ENCODE measurements at places on chromosomes 12 and 14. TPM values are rescaled to one million over a fixed set of nuclear protein-coding genes. Genes with fewer than 3 reads are reported as not detected.

DNA sequence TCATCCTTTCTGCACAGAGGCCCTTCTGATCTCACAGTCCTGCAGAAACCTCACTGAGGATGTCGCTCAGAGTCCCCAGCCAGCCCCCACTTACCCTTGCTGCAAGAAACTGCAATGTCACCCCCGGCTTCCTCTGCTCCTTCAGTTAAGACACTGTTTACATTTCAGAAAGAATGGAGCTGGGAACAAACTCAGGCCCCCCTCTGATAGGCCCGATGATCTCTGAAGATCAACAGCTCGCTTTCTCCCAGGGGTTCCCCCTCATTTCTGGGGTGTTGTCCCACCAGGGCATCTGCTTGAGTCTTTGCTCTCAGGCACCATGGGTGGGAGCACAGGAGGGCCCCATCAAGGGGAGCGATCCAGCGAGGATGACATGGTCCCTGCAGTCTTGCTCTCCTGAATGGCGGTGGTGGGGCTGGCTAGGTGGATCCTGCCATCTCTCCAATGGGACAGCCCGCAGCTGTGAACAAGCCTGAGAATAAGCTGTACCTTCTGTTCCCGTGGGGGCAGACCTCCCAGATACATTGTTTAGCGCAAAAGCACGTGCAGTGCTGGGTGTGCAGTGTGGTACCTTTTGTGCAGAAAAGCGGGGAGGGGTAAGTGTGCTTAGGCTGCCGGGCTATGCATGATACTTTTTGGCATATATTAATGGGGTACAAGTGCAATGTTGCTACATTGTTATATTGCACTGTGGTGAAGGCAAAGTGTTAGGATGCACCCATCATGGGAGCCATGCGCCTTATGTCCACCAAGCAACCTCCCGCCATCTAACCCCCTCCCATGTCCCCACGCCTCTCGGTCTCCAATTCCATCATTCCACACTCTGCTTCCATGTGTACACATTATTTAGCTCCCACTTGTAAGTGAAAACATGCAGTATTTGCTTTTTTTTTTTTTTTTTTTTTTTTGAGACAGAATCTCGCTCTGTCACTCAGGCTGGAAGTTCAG, 6.7 kb upstream of the NCOR2 start:
- no peak for DNase-seq

DNA sequence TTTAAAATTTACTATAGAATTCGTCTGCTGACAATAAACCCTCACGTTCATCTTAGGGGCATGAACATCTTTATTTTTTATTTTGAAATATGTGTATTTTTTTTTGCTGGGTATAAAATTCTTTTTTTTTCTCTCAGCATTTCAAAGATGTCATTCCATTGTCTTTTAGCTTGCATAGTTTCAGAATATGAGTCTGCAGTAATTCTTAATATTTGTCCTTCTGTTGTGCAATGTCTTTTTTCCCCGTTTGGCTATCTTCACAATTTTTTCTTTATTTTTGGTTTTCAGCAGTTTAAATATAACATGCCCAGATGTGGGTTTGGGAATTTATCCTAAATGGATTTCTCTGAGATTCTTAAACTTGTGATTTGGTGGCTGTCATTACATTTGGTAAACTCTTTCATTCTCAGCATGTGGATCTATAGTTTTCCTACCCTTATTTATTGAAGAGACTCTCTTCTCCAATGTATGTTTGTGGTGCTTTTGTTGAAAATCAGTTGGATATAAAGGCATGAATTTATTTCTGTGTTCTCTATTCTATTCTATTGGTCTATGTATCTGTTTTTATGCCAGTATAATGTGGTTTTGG, 37.8 kb upstream of the PLBD1 start:
- DNase-seq: no peak

DNA sequence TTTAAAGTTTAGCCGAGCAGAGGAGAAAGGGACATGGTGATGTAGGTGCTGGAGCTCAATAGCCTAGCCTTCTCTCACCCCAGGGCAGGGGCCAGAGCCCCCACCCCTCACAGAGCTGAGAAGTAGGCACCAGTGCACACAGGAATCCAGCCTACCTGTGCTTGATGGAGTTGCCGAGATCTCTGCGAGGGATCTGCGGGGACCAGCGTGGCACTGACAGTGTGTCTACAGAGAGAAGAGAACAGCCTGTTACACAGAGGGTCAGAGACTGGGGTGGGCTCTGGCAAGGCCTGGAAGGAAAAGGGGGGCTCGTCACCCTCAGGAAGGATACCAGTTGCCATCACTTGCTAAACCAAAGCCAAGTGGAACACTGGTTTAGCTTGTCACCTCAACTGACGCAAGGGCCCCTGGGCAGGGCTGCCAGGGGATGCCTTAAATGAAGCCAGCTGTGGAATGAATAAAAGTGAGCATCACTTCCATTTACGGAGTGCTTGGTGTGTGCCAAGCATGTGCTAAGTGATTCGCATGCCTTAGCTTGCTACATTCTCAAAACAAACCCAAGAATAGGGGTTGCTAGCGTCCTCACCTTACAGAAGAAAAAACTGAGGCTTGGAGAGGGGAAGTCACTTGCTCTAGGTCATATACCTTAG, 220.8 kb upstream of the NOS1 start:
- no peak for DNase-seq

DNA sequence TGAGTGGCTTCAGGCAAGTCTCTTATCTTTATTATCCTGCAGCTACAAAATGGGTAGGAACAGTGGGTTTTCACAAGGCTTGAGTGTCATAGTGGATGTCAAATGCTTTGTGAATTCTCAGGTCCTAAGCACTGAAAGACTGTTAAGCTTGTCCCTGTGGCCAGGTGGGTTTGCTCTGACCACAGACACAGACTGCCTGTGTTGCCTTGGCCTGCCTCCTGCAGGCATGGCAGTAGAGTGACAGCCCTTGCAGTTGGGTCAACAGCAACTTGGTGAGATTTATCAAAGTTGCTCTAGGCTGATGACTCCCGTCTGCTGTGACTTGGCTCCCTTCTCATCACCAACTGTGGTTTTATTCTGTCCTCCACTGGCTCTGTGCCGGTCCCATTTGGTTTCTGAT, 520.0 kb upstream of the CCDC196 start:
- DNase-seq: no peak

DNA sequence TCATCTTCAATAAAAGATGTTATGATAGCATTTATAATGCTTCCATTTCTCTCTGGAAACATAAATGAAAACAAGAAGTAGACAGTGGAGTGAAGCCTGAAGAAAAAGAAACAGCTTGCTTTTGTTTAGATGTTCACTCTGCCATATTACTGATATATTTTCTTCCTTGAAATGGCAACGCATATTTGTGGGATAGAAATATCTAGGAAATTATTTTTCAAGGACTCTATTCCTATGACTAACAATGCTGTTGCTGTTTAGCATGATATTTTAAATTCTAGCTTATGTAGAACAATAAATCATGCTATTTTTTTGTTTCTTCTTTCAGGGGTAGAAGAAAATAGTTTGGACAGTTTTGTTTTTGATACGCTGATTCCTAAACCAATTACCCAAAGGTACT, 359.0 kb downstream of the NAV3 start:
- DNase-seq: no peak

- peak; percentile 18 for DNase-seq
These were observed 228.9 kb upstream of the EGLN3 start for GRCh38 chr14:34179727-34180126.

GRCh38 chr12:67193704-67194103, 75.5 kb upstream of the CAND1 start:
- peak; percentile 35 for DNase-seq

GRCh38 chr14:90986510-90986909, 73.9 kb downstream of the RPS6KA5 start:
- no peak for DNase-seq

DNA sequence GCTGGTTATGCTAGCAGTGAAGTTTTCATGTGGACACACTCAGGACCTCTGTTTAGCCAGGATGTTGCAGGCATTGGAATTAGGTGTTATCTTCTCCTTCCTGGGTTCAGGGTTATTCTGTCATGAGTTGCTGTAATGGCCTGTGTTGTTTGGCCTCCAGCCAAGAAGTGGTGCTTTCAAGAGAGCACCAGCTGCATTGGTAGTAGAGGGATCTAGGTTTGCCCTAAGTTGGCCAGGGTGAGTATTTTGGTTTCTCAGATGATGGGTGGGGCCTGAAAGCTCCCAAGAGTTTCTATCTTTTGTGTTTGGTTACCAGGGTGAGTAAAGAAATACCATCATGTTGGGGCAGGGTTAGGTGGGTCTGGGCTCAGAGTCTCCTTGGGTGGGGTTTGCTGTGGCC, 2.7 kb upstream of the GZMH start:
- no peak for DNase-seq

- DNase-seq: peak; percentile 67
These were observed 14.4 kb downstream of the LRCOL1 start for GRCh38 chr12:132596016-132596415.

GRCh38 chr12:76143343-76144244, 59.1 kb upstream of the NAP1L1 start:
- DNase-seq: no peak

GRCh38 chr14:77580964-77581505, 35.4 kb downstream of the SPTLC2 start:
- peak; percentile 68 for DNase-seq

GRCh38 chr14:22774011-22774706, 7.7 kb downstream of the OXA1L start:
- no peak for DNase-seq

DNA sequence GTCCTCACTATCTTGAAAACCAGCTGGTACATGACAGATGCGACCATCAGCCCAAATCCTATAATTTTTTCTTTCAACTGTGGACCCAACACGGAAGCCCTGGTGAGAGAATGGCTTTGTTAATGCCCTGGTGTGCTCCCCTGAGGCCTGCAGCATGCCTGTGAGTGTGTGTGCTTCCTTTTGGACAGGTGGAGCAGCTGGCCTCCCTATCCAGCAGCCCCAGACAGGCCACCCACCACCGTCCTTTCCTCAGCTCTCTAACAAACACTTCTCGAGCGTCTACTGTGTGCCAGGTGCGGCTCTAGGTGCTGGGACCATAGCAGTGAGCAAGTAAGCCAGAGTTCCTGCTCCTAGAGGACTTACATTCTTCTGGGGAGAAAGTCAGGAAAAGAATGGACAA, 78.9 kb upstream of the GZMB start:
- no peak for DNase-seq

GRCh38 chr12:546920-547845, 87.4 kb downstream of the B4GALNT3 start:
- peak; percentile 40 for DNase-seq

GRCh38 chr14:32472076-32472475, 143.0 kb downstream of the AKAP6 start:
- no peak for DNase-seq

DNA sequence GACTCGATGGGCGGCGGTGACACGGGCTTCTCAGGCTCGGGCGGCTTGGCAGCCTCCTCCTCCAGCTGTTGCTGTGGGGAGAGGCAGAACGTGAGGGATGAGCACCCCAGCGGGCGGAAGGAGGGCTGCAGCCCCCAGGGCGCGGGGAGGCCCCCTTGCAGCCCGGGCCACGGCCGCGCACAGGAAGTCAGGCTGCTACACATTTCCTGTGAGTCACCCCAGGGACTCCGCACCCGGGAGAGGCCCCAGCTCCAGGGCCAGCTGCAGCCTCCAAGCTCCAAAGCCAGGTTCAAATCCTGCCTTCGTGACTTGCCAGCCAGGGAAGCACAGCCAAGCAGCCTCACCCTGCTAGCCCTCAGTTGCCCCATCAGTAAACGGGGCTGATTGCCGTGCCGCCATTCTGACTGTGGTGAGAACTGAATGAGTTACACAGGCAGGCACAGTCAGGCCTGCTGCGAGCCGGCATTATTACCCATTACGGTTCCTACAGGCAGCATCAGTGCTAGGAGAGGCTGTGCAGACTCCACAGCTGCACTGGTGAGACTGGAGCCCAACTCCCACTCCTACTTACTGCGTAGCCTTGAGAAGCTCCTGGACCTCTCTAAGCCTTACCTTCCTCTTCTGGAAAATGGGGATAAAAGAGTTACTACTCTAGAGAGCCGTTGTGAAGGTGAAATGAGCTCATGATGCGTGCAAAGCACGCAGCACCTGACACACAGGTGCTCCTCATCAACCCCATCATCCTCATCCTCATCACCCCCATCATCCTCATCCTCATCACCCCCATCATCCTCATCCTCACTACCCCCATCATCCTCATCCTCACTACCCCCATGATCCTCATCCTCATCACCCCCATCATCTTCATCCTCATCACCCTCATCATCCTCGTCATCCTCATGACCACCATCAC, 100.9 kb downstream of the NCOR2 start:
- no peak for DNase-seq

- no peak for DNase-seq
These were observed 1211.4 kb downstream of the VRK1 start for GRCh38 chr14:98008381-98009113.

DNA sequence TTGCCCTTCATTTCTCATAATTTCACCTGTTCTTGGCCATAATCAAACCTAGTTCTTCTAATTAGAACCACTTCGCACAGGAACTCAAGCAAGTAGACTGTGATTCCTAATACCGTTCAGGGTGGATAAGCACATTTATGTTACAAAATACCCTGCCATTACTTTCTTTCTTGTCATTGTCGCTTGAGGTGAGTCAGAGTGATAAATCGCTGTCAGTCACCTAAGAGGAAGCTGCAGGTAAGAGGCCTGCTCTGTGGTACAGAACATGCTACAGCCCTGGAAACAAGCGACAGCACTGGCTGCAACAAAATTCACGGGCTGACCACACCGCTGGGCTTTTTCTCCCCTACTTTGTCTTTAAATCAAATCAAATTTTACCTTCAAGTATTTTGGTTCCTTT, 218.2 kb downstream of the ANO6 start:
- no peak for DNase-seq

OTX2 gene
- 3.4 TPM for total RNA-seq

SLC38A4 gene
- total RNA-seq: 22.1 TPM

ARF3 gene
- 25.3 TPM for total RNA-seq

TEX52 gene
- total RNA-seq: 11.3 TPM

CTSG gene
- 9.4 TPM for total RNA-seq

MUCL1 gene
- total RNA-seq: not detected

ST8SIA1 gene
- total RNA-seq: 17.1 TPM
